ENCODE measurements at places on chromosomes 12 and 14. TPM values are rescaled to one million over a fixed set of nuclear protein-coding genes. Genes with fewer than 3 reads are reported as not detected.
A peak's percentile ranks its signal among the peaks of the same experiment; 100 is the strongest.

Gene KCNMB4
- total RNA-seq: 1.7 TPM

Gene TSHR
- not detected for total RNA-seq

Gene NPAS3
- total RNA-seq: 0.61 TPM

Gene RTN1
- total RNA-seq: 0.72 TPM

Gene SCN8A
- total RNA-seq: 1.6 TPM

- no peak for DNase-seq
These were observed 170.9 kb downstream of the GRIP1 start for GRCh38 chr12:66508025-66508424.

DNA sequence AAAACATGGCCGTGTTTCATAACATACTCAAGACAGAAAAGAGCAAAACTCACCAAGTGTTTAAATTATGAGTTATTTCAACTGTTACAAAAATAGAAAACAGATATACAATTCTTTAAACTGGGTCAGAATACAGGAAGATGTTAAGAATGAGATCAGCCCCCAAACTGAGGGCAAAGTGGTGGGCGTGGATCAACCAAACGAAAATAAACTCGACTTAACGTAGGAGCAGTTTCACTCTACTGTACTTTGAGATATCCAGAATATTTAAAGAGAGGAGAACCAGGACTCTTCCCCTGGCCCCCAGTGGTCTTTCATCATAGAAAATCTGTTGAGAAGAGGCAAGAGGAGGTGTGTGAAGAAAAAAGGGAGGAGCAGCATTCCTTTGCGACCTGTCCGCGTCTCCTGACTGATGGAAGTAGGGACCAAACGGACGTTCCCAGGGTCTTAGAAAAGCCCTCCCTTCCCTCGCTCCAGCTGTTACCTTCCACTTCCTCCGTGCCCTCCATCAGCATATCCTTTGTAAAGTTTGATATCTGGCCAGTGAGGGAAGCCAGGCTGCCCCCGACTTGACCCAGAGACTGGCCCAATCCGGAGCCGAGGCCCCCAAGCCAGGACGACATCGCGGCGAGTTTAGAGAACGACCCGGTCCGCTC, 668 bp downstream of the TRIP11 start:
- DNase-seq: no peak

- DNase-seq: no peak
These were observed 189.4 kb downstream of the DPF3 start for GRCh38 chr14:72704502-72704901.

DNA sequence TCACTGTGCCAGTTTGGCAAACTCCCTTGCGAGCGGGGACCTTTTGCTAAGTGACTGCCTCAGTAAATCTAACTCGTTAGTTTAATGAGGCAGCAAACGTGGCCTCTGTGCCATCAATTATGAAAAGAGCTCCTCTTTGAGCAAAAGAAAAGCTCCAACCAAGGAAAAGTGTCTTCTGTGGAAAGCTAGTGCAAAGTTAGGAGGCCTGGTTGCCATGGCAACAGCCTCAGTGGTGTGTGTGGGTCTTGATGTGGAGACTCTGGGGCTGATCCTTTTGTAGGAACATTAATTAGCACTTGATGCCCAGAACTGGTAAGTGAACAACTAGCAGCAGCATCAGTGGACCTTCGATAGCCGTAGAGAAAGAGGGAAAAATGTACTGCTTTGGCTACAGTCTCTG, 145.7 kb downstream of the CHST11 start:
- no peak for DNase-seq

DNA sequence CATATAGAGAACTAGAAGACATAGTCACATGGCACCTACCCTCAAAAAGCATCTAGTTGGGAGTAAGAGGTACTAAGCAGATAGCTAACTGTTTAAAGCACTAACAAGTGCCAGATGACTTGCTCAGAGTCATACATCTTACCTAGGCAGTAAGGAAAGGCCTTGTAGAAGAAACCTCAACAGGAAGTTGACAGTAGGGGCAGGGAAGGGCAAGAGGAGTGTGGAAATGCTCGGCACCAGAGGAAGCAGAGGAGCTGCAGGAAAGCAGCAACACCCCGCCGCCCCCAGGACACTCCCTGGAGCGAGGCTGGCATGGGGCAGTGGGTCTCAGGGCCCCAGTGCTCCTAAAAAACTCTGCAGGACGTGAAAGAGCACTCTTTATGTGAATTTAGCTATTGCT, 92.9 kb downstream of the PPP2R5C start:
- no peak for DNase-seq

- DNase-seq: no peak
These were observed 52.3 kb downstream of the VEZT start for GRCh38 chr12:95269892-95270291.

DNA sequence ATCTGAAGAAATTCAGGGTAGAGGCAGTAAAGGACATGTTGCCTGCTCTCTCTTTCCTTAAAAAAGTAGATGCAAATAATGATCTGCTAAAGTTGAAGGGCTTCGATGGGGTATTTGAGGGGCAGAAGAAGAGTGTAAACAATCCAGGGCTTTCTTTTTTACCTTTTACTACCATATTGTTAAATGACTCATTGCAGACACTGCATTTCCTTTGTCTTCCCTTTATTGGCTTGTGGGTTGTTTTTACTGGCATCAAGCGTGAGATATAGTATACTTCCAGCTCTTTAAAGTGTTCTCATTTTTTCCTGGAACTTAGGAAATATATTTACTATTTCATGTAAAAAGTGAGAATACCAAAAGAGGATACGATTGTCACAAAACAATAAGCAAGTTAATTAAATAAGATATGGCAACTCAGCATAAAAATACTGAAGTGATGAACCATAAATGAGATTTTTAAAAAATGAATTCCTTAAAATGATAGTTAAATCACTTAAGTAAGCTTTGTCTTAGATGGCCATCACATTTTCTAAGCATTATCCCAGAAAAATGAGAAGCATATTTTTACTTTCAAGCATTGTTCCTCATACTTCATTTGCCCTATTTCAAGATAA, 72.3 kb upstream of the KRAS start:
- no peak for DNase-seq

DNA sequence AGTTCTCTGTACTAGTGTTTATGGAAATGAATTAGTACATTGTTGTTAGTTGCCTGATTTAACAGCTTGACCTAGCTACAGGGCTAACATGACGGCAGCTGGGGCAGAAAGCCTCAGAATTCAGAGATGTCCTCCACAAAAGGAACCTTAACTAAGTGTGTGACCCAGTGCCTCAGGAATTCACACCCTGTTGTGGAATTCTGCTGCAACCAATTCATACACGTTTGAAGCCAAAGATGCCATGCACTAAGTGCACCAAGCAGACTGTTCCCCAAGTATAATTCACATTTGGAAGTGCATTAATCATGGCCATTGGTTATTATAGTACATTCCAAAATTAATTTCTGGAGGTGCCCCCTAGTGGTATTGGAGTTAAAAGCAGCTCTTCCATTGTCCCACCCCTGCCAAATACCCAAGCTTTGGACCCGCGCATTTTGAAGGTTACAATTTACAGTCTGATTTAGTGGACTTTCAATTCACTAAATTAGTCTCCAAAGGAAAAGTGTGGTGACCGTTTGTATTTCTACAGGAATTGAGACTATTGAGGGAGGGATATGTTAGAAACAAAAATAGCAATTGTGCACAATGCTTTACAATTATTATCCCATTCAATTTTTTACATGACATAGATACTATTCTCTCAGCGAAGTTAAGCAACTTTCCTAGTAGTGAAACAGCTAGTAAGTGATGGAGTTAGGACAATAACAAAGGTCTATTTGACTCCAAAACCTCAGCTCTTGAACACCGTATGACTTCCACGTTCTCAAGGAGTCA, 85.9 kb downstream of the PAX9 start:
- DNase-seq: no peak

DNA sequence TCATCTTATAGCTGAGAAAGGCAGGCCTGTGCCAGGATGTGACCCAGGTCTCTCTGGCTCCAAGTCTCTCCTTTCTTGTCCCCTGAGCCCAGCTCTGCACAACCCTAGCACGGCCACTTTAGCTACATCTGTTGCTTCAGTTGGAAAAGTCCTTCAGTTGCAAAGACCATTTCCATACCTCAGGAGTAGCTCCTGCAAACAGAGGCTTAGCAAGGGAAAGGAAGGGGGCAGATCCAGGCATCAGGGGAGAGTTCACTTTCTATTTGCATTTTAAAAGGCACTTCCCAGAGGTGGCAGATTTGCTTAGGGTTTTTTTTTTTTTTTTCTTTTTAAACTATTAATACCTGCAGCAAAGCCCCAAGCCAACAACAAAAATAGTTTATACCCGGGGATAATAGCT, 3.0 kb upstream of the PITPNM2 start:
- no peak for DNase-seq

- DNase-seq: no peak
These were observed 369.7 kb upstream of the SYT1 start for GRCh38 chr12:78494911-78495310.

DNA sequence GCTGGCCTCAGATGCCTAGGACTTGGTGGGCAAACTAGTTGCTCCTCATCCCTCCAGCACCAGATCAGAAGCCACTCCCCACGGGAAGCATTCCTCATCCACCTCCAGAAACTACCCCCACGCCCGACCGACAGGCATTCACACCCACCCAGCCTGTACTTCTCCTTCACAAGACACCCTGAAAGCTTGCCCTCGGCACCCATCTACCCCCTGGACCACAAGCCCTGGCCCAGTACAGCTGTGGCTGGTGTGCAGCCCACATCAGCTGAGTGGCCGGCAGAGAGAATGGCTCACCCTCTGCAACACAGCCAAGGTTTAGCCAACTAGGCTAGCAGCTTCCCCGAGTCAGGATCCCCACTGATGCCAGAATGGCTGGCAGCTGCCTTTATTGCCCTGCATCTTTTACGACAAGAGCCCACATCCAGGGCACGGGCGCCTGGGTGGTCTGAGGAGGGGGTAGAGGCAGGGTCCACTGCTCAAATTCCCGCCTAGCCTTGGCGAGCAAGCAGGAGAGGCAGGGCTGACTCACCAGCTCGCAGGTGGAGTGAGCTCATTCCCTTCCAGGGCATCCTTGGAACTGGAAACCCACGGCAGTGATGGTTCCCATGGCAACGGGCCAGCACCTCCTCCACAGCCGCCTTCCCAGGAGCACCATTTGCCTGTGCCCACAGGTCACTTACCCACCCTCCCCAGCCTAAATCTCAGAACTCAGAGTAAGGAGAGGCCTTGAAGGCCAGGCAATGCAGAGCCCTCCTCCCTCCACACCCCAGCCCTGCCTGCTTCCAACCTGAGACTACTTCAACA, 17.1 kb downstream of the ACTN1 start:
- DNase-seq: no peak

- no peak for DNase-seq
These were observed 277.7 kb downstream of the VRK1 start for GRCh38 chr14:97074856-97075255.

DNA sequence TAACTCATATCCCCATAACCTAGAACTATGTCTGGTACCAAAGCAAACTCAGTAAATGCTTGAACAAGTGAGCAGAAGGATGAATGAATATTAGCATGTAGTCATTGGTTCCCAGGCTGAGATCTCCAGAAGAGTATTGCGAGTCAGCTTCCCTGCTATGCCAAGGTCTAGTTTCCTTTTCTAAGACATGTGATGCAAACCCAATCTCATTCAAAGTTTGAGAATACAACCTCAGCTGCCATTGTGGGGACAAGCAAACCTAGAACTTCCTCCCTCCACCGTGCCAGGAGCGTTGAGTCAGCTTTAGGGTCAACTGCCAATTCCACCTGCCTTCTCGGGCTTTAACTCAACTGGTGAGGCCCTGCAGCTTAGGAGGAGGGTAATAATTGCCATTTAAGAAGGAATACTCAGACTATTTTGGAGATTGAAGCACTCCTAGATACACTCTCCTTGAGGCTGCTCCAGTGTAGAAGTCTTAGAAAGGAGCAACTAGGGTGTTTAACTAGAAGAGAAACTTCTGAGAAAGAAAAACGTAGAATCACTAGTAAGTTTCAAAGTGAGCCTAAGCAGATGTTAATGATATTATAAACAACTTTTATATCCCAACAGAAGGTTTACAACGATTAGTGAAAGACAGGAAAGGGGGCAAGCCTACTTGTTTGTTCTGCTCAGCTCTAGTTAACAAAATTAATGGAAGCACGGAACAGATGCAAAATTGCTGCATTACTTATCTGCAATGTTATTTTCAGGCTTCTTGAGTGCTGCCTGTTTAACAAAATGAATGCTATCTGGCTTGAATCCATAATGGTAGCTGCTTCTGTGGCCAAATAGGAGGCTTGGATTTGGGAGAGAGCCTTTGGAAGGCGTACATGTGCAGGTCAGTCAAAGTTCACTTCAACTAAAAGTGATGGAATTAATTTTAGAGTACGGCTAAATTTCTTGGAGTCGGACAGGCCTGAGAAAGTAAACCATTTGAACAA, 96.9 kb downstream of the HELB start:
- no peak for DNase-seq

GRCh38 chr12:75812271-75813018, 219.1 kb downstream of the PHLDA1 start:
- DNase-seq: no peak

GRCh38 chr14:69232388-69232787, 27.6 kb upstream of the GALNT16 start:
- no peak for DNase-seq

GRCh38 chr12:87152075-87152474, 877.1 kb downstream of the C12orf50 start:
- no peak for DNase-seq

DNA sequence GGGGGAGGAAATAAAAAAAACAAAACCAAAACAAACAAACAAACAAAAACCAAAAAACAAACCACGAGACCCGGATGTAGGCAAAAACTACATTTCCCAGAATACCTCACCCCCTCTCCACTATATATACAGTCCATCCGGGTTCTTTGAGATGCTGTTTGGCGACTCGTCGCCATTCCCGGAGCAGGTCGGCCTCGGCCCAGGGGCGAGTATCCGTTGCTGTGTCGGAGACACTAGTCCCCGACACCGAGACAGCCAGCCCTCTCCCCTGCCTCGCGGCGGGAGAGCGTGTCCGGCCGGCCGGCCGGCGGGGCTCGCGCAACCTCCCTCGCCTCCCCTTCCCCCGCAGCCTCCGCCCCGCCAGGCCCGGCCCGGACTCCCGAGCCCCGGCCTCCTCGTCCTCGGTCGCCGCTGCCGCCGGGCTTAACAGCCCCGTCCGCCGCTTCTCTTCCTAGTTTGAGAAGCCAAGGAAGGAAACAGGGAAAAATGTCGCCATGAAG, at the start of gene RNF10:
RNF10 (plus strand) TSS at position 154 of the 500 bp plus-strand sequence. CDS start 456 bp downstream, outside the sequence.
- peak; percentile 86 for DNase-seq

GRCh38 chr12:31120392-31121008, 46.8 kb downstream of the DDX11 start:
- no peak for DNase-seq
